ENCODE measurements at places on chromosomes 6 and 20.

DNA sequence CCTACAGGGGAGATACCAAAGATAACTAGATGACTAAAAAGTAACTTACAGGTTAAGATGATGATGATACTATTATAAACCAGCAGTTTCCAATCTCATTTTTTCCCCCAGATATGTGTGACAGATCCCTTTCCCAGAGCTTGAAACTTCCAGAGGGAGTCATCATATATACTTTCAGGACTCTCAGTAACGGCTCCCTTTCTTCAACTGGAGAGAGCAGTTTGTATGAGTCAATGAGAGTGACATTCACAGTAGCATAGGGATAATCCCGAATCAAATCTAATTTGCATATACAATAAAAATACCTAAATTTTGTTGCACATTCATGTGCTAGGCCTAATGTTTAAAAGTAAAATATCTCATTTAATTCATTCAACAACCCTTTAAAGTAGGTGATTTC is 29.7 kb downstream of the IGF2R start:
- no peak for DNase-seq

- no peak for DNase-seq
These were observed 30.6 kb upstream of the GRM4 start for GRCh38 chr6:34176261-34177031.

DNA sequence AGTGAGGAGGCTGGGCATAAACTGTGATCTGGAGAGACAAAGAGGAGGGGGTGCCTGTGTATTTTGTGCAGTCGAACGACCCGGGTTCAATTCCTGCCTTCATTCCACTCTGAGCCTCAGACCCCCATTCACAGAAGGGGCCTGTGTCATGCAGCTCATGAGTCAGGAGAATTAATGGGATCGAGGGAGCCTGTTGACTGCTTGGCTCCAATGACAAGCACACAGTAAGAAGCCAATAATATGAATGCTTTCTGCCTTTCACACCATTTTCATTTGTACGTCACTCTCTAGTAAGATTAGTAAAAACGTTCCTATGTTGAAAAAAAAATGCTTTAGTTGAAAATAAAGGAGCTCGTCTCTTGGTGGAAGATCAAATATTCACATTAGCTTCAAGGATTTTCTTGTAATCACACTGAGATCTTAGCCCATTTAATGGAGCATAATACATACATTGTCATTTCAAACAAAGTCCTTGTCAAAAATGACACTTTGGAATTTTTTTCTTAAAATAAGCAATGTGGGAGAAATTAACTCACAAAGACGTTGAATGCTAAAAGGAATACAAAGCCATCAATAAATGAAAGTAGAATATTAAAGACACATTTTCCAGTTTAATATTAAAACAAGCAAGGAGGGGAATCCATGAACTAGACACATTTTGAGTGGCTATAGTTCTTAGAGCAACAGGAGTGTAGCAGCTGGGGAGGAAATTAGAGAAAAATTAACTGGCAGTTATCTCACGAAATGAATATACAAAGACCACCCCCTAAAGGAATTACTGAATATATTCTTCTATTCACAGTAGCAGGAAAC is 246.7 kb upstream of the AFDN start:
- DNase-seq, result no peak

DNA sequence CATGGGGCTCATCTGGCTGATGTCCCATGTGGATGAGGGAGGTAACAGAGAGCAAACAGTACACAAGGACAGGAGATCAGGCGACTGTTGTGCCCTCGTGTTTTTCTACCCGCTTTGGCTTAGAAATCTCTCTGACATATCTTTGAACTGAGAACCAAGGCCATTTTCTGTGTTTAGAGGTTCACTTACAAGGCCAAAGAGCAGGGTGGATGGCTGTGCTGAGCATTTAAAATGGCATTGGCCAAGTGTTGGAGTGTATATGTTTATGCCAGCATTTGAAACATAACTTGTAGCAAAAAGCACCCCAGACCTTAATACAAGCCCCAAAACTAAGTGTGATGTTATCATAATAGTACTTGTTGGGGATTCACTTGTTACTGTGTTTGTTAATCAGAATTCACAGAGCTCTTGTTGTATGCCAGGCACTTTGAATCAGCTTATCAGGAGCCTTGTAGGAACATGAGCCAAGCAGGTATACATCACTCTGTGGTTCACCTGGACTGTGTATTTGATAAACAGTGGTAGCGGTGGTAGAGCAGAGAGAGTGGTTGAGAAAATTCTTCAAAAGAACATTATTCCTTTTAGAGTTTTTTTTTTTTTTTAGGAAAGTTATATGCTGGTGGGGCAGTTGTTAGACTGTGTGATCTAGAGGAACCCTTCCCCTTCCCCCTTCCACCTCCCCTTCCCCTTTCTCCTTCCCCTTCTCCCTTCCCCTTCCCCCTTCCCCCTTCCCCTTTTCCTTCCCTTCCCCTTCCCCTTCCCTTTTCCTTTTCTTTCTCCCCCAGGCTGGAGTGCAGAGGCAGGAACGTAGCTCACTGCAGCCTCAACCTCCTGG is 71.3 kb downstream of the ATRN start:
- DNase-seq, result no peak

DNA sequence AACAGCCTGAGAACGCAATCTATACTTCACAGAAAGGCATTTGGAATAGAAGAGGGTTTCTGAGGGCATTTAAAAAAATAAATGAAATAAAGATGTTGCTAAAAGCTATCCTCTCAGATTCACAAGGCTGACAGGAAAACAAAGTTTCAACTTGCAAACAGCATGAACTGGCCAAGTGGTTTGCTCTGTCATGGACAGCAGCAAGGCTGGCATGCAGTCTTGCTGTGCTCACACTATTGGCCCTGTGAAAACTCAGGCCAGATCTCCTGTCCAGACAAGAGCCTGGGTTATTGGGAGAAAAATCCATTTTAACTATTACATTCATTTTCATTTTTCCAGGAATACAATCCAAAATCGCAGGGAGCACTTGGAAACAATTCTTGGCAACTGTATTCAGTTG is 506.2 kb upstream of the SLC35B3 start:
- no peak for DNase-seq

- no peak for DNase-seq
These were observed 182.4 kb upstream of the MCHR2 start for GRCh38 chr6:100176311-100176950.
